ENCODE measurements at places on chromosomes 16 and 17.

- no peak for DNase-seq
Observed at GRCh38 chr17:50563092-50563511, 2.6 kb downstream of the CACNA1G start.

DNA sequence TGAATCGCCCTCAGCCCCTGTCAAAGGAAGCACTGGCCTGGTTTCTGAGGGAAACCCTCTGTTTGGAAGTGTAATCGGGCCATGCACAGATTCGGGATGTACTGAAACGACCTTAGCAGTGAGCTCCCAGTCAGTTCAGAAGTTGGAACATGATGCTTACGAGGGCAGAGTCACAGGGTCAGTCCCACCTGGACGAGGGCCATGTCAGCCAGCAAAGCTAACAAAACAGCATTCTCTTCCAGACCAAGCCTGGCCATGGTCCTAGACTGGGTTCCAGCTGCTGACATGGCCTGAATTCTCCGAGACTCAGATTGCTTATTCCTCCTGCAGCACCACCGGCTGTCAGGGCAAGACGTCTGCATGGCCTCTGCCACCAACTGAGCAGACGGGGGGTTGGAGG lies 192.2 kb upstream of the WSCD1 start:
- DNase-seq, result peak; percentile 84

DNA sequence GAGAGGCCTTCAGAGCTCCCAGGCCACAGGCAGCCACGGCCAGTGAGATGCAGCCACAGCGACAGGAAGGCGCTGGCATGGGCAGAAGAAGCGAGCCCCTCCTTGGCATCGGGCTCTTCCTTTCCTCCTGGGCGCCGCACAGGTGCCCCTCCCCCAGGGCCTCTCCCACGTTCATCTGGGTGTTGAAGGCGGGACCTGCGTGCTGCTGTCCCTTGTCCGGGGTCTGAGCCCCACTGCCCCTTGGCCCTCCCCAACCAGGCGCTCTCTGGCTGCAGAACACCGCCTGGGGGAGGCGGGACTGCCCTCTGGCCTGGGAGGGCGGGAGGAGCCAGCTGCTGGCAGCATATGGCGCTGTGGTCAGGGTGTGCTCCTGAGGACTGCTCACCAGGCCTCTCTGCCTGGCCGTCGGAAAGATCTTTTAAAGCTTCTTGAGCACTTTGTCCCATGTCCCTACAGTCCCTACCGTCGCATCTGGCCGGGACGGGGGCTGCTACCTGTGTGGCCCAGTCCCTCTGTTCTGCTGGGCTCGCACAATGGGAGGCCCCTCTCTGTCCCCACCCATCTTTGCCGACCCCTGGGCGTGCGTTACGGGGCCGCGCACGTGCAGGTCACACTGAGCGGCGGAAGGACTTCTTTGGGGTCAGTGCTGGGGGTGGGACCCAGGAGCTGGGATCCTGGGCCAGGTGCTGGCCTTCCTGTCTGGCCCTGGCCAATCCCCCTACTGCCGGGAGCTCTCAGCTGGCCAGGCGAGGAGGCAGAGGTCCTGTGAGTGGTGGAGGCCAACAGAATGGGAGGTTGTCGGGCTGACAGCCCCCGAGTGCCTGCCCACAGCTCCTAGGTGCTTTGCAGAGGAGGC lies 1.7 kb downstream of the SLC25A10 start:
- no peak for DNase-seq

DNA sequence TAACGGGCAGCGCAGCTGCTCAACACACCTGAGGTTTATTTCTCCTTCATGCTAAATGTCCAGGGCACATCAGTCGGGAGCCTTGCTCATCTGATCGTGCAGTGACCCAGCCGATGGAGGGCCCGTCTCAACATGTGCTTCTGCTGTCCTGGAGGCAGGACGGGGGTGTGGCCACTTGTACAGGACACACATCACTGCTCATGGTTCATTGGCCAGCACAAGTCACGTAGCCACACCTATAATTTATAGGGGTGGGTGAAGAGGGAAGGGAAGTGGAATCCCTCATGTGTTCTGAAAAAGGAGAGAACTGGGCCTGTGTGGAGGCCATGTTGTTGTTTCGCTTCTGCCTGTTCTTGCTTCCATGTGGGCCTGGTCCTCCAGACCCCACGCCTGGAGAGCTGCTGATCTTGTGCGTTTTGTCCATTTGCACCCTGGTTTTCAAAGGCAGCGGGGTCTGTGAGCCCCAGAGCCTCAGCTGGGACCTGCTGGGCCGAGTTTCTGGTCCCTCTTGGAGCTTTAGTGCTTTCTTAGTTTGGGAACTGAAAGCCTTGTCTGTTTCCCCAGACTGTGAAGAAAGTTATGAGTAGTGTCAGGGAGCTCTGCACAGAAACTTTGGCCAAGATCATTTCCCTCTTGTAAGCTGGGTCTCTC lies 60.5 kb downstream of the CMIP start:
- no peak for DNase-seq

DNA sequence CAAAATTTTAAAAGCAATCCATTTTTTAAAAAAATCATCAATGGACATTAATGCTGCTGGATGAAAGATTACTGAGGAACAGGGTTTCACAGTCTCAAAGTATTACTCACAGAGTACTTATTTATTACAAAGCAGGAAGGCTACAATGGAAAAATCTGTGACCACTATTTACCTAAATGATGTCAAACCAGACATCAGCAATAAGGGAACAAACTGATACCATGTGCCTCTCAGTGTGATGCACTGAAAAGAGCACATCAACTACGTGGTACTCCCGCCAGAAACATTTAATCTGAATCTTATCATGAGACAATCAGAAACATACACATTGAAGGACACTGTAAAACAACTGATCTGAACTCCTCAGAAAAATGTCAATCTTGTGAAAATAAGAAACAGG lies 124.2 kb downstream of the PARN start:
- DNase-seq, result no peak

- DNase-seq, result no peak
Observed at GRCh38 chr16:1580956-1581355, 30.9 kb downstream of the IFT140 start.

DNA sequence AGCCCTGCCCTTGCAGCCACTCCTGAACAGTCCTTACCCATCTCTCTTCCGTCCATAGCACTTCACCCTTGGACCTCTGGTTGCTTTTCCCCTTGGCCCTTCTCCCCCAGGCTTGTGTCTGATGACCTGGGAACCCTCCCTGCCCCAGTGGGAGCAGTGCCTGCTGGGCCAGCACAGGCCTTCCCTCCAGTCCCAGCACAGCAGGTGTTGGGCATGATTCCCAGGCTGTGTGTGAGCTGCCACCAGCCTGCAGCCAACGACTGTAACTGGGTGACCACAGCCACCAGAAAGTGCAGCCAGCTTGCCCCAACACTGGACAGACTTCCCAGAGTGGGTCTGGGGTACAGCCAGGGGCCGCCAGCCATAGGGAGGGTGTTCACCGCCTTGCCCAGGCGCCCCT lies 30.0 kb downstream of the CRAMP1 start:
- peak; percentile 61 for DNase-seq

GRCh38 chr16:12573730-12574383 lies 229.8 kb downstream of the CPPED1 start:
- peak; percentile 33 for DNase-seq

GRCh38 chr17:48177816-48178215 lies 70.2 kb downstream of the SNX11 start:
- no peak for DNase-seq

DNA sequence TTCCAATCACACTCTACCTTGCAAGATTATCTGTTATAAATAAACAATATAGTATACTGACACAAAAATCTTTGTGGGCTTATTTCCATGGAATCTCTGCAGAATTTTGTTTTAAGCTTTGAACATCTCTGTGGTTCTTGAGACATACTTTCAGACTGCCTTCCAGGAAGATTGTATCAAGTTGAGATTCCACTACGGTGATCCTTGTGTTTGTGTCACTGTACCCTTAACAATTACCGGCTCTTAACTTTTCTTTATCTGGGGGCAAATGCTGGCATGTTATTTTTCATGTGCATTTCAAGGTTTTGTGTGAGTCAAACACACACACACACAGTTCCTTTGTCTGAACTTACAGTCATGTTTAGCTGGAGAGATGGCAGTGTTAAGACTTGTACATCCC lies 472.7 kb upstream of the HSBP1 start:
- DNase-seq, result no peak

DNA sequence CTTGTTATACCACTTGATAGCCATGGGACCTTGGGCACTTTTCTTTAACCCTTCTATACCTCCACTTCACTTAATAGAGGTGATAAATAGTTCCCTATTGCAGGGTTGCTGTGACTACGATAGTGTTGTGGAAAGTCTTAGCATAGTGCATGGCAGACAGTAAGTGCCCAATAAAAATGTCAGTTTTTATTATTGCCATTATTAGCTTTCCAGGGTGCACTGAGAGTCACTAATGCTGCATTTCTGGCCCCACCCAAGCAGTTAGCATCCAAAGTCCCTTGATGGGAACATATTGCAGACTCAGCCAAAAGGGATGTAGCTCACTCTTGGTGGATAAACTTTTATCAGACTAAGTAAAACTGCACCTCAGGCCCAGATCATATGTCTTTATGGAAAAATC lies 41.5 kb upstream of the TEKT3 start:
- DNase-seq, result no peak

DNA sequence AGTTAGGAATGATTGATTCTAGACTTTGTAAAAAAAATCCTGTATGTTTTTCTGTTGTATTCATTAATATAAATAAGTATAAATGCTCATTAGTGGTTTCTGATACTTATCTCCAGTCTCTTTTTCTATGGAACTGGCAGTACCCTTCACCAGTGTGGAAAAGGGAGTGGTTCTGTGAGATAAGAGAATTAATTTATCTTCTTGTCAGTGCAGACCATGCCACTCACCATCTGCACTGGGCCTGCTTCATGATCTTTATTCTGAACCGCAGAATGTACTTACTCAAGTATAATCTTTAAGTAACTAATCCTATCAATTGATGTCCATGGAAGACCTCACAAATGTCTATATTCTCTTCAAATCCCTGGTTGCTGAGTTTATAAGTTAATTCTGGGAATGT lies 836.1 kb upstream of the CDH8 start:
- no peak for DNase-seq

GRCh38 chr16:774086-775001 lies 13.8 kb downstream of the MSLN start:
- DNase-seq, result no peak

- no peak for DNase-seq
Observed at GRCh38 chr16:57185446-57185944, 344 bp downstream of the PSME3IP1 start.

- DNase-seq, result no peak
Observed at GRCh38 chr17:36048066-36048465, 16.0 kb upstream of the CCL18 start.

DNA sequence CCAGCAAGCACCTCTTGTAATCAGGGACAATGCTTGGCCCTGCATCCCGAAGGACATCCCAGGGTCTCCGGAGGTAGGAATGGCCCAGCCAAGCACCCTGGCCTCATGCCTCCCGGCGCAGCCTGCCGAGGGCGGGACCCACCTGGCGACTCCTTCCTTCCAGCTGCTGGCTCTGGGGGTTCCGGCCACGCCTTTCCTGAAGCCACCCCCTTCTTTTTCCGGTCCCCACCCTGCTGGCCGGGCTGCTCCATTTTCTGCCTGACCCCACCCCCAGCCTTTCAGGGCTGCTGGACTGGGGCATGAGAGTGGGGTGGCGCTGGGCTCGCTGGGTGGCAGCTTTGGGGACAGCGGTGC lies 22.5 kb upstream of the CIBAR2 start:
- no peak for DNase-seq

- no peak for DNase-seq
Observed at GRCh38 chr17:10731408-10731879, 1.6 kb upstream of the TMEM220 start.

DNA sequence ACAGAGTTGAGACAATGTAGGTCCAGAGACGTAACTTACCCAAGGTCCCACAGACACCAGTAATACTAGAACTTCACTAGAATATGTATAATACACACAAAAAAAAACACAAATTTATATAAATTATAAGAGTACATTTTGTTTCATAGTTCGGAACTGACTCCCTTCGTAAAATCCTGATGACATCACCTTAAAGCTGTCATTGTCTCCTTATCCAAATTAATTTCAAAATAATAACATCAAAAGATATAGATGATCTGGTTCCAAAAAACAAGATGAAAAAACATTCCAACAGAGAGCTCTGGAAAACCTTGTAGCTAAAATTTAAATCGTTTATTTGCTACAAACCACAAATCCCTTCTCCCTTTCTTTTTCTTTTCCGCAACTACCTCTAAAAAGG lies 10.0 kb downstream of the FBXL20 start:
- no peak for DNase-seq

DNA sequence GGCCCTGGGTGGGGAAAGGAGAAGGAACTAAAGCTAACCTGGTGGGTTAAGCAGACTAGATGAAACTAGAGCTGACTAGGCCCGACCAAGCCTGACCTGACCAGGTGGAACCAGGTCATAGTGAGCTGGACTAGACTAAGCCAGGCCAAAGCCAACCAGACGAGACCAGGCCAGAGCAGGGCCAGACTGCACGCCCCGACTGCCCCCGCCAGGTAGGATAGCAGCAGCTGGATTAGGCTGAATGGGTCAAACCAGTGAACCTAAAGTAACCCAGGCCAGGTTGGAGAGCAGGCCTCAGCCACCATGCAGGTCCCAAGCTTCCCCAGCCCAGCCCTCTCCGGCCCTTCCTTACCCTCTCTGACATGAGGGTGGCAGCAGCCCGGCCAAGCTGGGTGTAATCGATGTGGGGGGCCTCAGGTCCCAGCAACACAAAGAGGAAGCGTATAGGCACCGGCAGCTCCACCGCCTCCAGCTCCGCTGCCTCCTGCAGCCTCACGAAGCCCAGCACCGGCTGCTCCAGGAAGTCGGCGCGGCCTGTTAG lies 9.1 kb downstream of the SLC4A1 start:
- no peak for DNase-seq

GRCh38 chr16:76653390-76654026 lies 376.3 kb downstream of the CNTNAP4 start:
- peak; percentile 81 for DNase-seq

DNA sequence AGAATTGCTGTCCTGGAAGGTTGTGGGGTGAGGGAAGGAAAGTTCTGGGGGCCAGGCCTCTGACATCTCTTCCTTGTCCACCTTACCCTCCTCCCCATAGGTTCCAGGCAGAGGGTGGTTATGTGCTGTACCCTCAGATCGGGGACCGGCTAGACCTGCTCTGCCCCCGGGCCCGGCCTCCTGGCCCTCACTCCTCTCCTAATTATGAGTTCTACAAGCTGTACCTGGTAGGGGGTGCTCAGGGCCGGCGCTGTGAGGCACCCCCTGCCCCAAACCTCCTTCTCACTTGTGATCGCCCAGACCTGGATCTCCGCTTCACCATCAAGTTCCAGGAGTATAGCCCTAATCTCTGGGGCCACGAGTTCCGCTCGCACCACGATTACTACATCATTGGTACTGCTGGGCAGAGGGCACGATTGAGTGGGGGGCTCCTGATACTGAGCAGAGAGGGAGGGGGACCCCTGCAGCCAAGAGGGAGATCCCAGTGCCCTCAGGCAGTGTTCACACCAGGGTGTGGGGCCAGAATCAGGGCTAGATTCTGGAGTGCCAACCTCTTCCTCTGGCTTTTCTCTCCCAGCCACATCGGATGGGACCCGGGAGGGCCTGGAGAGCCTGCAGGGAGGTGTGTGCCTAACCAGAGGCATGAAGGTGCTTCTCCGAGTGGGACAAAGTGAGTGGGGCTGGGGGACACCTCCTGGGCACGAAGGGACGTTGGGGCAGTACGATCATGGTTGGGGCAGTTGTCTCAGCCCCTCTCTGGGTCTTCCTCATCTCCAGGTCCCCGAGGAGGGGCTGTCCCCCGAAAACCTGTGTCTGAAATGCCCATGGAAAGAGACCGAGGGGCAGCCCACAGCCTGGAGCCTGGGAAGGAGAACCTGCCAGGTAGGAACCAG lies 3.1 kb downstream of the EFNB3 start:
- DNase-seq, result no peak

All from hippocampal formation (tissue), 2 donors.